ENCODE measurements at places on chromosomes 11 and 22. TPM values are rescaled to one million over a fixed set of nuclear protein-coding genes. Genes with fewer than 3 reads are reported as not detected.

GRCh38 chr11:130095326-130095725, 25.6 kb downstream of the APLP2 start:
- DNase-seq: no peak

- DNase-seq: no peak
These were observed 539.2 kb downstream of the MN1 start for GRCh38 chr22:27262361-27262760.

DNA sequence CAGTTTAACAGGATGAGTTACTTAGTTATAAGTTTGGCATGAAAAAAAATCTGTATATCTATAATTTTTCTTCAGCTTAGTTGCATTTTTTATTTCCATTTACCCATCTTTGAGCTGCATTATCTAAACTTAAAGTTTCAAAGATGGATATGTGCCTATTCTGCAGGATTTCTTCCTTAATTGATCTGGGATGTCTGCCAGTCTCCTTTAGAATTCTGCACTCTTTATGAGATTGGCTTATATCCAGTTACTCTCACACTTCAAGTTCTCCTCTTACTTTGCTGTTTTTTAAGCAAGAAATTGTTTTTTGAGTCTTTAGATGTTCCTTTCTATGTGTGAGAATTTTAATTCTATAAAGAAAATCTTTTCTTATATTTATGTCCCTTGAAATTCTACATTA, 5.1 kb upstream of the PDGFD start:
- no peak for DNase-seq

- DNase-seq: peak; percentile 96
These were observed 34.3 kb upstream of the CREB3L1 start for GRCh38 chr11:46242952-46243795.

DNA sequence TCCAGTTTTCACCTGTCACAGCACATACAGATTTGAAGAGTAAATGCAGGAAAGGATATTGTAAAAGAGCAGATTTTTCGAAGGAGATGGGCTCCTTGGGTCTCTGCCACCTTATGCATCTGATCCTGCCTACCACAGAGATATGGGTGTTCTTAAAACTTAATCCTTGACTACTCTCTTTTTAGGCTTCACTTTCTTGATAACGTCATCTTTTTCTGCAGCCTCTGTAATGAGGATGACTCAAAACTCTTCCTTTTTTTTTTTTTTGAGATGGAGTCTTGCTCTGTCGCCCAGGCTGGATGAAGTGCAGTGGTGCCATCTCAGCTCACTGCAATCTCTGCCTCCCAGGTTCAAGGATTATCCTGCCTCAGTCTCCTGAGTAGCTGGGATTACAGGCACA, 7.8 kb downstream of the PRR14L start:
- DNase-seq: no peak

GRCh38 chr11:77806993-77807392, 13.5 kb downstream of the RSF1 start:
- no peak for DNase-seq

DNA sequence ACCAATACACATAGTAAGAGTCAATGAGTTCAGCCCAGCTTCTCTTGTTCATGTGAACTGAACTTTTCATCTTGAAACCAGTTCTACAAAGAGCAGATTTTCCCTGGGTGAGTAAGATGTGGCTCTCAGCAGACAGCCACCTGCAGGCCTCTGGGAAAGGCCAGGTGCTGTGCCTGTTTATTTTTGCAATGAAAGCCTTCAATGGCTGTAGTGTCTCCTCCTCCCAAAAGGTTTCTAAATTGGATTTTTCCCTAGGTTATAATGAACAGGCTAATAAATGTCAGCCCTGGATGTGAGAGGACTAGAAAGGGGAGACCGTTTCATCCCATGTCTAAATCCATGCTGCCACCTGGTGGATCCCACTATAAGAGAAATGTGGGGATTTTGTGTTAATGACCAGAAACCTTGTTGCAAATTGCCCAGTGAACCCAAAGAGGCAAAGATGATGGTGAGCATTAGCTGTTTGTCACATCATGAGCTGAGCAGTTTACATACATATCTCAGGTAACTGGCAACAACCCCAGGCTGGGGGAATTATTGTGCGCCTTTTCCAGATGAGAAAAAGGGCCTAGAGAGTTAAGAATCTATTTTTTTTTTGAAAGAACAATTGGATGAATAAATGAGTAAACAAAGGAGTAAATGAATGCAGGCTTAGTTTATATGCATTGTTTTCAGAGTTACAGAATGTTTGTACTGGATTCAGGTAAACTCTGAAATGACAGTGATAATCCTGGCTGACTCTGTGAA, 12.7 kb downstream of the C11orf91 start:
- peak; percentile 38 for DNase-seq

DNA sequence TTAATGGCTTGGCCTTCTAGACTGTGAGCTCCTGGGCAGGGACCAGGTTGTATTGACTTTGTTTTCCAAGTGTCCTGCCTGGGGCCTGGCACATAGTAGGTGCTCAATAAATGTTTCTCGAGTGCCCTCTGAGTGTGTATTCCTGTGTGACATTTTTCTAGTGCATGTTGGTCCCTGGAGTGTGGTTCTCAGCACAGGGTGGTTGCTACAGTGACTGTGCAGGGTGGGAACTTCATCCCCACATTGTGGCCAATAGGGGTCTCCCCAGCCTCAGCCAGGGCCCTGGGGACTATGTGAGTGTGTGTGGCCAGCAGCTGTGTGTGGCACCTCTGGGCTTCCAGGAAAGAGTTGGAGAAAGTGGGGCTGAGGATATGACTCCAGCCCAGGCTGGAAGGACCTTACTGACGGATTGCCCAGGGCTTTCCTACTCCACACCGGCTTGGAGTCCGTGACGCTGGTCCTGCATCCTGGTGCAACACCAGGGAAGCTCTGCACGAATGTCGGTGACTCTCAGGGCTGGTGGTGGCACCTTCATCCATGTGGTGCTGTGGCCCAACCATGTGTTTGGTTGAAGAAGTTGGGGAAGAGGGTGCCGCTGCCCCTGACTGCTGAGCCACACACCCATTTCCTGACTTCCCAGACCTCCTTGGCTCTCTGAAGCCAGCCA, 9.0 kb upstream of the MARK2 start:
- no peak for DNase-seq

POU2F3 gene
- 18.7 TPM for total RNA-seq
